ENCODE measurements at places on chromosomes 6 and 20. TPM values are rescaled to one million over a fixed set of nuclear protein-coding genes. Genes with fewer than 3 reads are reported as not detected.

DNA sequence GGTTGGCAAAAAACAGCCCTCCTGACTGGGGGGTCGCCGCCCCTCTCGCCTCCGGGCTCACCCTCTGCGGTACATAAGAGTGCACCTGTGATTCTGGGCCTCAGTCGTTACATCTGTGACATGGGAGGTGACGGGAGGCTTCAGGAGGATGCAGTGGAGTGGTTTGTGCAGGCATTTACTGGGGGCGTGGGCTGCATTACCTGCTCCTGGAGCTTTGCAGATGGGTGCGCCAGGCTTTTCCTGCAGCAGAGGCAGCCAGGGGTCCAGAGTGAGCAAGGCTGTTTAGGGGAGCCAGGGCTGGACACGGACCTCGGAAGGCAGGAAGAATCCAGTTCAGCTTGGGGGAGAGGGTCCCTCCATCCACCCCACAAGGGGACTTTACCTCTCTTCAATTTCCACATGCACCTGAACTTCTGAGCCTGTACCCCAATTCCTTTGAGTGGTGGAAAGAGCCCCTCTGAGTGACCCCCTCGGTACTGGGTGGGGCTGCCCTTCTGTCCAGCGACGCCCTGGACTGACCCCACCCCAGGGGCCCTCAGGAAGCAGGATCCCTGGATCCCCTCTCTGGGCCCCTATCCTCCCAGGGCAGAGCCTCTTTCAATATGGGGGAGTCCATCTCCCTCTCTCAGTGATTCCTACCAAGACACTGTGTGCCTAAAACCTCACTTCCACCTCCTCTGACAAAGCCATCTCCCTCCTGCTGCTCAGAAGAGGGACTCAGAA lies 134.0 kb downstream of the TAF4 start:
- H3K36me3 ChIP-seq: no peaks in the 10 kb centered on the region
- no peak for DNase-seq
- H3K4me3 ChIP-seq: no peak overlapping the region
- no peaks in the 10 kb centered on the region for H3K4me1 ChIP-seq

- no peak overlapping the region for H3K27ac ChIP-seq
- H3K4me1 ChIP-seq: peaks cover 8% of the 10 kb centered on the region
- no peaks in the 10 kb centered on the region for H3K36me3 ChIP-seq
- no peaks in the 10 kb centered on the region for H3K27me3 ChIP-seq
- no peak overlapping the region for H3K4me3 ChIP-seq
- peak; percentile 64 for DNase-seq
These were observed 123.8 kb upstream of the ADGRF1 start for GRCh38 chr6:47165918-47166317.

DNA sequence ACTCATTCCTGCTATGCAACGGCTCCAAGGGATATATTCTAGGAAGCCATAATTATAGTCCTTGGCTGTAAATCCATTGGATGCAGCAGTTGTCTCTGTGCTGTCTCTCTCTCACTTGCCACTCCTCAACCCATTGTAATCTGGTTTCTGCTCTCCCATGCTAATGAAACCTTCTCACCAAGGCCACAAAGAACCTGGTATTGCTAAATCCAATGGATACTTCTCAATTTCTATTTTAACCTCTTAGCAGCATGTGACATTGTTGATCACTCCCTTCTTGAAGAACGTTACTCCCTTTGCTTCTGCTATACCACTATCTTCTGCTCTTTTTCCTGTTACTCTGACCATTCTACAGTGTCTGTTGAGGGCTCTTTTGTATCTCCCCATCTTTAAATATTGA lies 39.8 kb upstream of the GCLC start:
- DNase-seq: no peak
- H3K36me3 ChIP-seq: no peaks in the 10 kb centered on the region
- H3K27me3 ChIP-seq: no peaks in the 10 kb centered on the region
- peaks cover 4% of the 10 kb centered on the region for H3K4me1 ChIP-seq
- no peak overlapping the region for H3K4me3 ChIP-seq
- no peak overlapping the region for H3K27ac ChIP-seq

DNA sequence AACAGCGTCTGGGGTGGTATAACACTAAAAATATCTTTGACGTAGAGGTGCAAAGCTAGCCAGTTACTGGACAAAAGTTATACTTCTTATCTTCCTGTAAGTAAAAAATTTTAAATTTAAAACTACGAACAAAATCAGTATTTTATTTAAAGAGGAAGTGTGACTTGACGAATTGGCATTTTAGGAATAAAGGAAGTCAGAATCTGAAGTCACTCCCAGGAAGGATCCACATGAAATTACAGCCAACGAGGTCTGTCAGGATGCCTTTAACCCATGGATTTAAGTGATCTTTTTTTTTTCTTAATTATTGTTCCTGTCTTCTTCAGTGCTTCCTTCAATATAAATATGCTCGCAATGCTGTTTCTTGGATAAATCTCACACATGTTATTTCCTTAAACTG lies 27.2 kb upstream of the SNX9 start:
- no peak for DNase-seq
- H3K27me3 ChIP-seq: no peaks in the 10 kb centered on the region
- no peaks in the 10 kb centered on the region for H3K36me3 ChIP-seq
- H3K4me1 ChIP-seq: peaks cover 1% of the 10 kb centered on the region

- no peaks in the 10 kb centered on the region for H3K4me1 ChIP-seq
- H3K27me3 ChIP-seq: no peaks in the 10 kb centered on the region
- H3K36me3 ChIP-seq: no peaks in the 10 kb centered on the region
- H3K27ac ChIP-seq: no peak overlapping the region
- no peak for DNase-seq
- H3K4me3 ChIP-seq: peak overlapping the region; percentile 77
These were observed 436 bp upstream of the ZNF337 start for GRCh38 chr20:25697132-25697446.

DNA sequence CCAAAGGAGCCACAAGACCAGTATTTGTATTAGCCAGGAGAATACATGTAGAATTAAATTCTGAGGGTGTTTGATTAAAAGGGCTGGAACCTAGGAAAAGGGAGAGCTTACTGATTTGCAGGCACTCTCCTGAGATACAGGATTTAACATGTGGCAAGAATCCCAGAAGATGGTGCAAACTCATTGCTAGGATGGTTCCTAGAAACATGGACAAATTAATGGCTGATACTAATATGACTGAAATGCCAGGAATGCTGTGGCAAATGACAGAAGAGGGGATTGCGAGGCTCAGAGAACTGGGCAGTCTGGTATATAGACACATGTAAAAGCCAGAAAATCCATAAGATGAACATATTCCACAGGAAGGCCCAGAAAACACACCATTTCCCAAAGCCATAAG lies 118.1 kb downstream of the RWDD2A start:
- no peak overlapping the region for H3K27ac ChIP-seq
- peak; percentile 23 for DNase-seq
- no peaks in the 10 kb centered on the region for H3K27me3 ChIP-seq
- peaks cover 2% of the 10 kb centered on the region for H3K4me1 ChIP-seq
- no peak overlapping the region for H3K4me3 ChIP-seq
- H3K36me3 ChIP-seq: no peaks in the 10 kb centered on the region

DNA sequence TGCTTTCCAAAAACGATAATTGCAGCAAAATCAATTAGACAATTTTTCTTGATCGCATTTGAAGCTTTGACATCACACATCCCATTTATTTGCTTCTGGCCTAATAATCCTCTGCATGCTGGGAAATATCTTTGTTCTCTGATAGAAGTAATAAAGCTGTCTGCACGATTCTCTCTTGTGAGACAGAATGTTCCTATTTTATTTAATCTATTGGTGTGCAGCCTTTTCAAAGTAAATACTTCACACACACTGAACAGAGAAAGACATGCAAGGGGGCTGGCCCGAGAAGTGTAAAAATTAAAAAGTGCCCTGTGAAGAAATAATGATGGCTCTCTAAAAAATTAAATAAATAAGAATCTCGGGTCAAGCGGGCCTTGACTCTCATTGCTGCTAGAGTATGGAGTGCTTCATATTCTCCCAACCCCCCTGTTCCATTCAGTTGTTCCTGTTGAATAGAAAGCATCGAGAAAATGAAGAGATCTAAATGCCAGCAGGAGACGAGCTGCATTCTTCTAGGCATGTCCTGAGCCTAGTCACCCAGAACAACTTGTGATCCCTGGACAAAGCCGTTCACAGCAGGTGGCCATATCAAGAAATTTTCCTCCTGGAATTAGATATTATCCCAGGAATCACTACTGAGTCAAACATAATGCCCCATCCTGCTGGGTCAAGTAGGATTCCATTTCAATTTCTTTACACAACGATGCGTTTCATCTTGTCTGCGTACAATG lies 625.9 kb upstream of the EPHA7 start:
- no peaks in the 10 kb centered on the region for H3K27me3 ChIP-seq
- H3K27ac ChIP-seq: no peak overlapping the region
- no peaks in the 10 kb centered on the region for H3K36me3 ChIP-seq
- DNase-seq: no peak

KHDC1L gene
- total RNA-seq: not detected

RAB44 gene
- total RNA-seq: under 0.01 TPM

TCP11 gene
- 0.51 TPM for total RNA-seq

HEY2 gene
- total RNA-seq: not detected

LHFPL5 gene
- not detected for total RNA-seq

HAO1 gene
- not detected for total RNA-seq

UST gene
- total RNA-seq: 19.5 TPM

PPP1R10 gene
- total RNA-seq: 18.2 TPM

POPDC3 gene
- total RNA-seq: 6.7 TPM

ZHX3 gene
- 27.7 TPM for total RNA-seq
